ENCODE measurements at places on chromosomes 11 and 22.

DNA sequence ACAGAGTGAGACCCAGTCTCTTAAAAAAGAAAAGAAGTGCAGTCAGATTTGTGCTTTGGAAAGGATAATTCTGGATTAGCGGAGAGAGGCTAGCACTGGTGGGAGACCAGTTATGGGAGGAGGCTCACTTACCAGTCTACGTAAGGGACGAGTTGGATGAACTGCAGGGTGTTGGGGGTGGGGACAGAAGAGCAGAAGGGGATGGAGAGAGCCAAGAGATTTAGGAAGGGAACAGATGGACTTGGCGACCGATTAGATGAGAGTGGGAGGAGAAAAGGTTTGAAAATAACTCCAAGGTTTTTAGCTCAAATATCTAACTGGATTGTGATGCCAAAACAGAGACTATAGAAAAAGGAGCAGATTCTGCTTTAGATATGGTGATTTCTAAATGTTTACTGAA lies 81.4 kb downstream of the SFI1 start:
- no peak for DNase-seq

GRCh38 chr11:9046481-9046880 lies 42.7 kb upstream of the NRIP3 start:
- DNase-seq: no peak

- no peak for DNase-seq
These were observed 40.9 kb downstream of the GAS2 start for GRCh38 chr11:22707119-22707899.

DNA sequence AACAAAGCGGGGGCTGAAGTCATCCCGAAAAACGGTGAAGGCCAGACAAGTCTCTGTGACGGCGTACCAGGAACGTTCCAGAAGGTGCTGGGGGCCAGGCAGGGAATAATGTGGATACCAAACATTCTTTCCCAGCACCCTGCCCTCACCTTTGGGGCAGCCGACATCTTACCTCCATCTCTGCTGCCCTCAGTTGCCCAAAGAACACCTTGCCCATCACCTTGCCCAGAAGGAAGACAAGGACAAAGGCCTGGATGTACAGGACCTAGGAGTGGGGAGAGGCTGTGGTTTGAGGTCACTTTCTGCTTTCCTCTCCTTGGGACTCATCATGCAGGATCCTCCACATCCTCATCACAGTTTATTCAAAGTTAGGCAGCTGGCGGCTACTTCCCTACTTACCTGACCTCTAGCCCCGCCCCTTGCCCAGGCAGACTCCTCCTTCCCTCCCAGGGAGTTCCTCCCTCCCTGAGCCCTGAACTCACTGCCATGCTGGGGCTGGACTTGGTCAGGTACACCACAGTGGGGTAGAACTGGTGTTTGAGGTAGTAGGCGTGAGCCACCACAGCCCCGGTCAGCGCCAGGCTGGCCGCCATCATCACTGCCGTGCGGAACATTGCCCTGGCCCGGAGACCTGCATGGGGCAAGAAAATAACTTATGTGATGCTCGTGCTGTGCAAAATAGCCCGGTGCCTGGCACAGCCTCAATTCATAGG lies 1.2 kb downstream of the SYVN1 start:
- peak; percentile 73 for DNase-seq

DNA sequence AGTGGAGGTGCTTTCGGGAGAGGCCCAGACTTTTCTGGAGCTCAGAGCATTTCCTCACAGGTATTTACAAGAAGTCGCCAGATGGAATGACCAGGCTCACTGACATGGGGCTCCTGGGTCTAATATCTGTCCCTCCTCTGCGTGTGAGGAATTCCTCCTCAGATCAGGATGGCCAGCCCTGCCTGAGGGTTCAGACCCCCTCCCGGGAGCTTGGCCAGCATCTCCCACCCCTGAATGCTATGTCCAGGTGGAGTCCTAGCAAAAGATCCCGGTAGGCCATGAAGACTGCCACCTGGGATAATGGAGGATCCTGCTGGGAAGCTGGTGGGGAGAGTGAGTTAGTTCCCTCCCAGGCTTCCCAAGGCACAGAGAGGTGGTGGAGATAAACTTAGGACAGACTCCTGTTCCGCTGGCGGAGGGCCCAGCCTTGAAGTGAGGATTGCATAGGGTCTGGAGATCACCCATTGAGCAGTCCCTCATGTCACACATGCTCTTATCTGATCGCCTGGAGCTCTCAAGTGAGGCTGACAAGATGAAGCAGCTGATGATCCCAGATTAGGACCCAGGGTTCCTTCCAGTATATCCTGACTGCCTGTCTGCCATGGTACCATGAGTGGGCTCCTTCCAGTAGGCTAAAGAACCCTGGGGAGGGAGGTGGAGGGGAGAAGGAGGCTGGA lies 5.7 kb downstream of the OAF start:
- no peak for DNase-seq
